ENCODE measurements at places on chromosomes 2 and 18. TPM values are rescaled to one million over a fixed set of nuclear protein-coding genes. Genes with fewer than 3 reads are reported as not detected.

The NEUROD1 gene
- polyA plus RNA-seq = not detected

The BCL2L11 gene
- polyA plus RNA-seq = 4.7 TPM

The CEBPZ gene
- 43.5 TPM for polyA plus RNA-seq

- peak; percentile 32 for DNase-seq
These were observed 5.3 kb downstream of the RNF138 start for GRCh38 chr18:32096946-32097345.

- DNase-seq = no peak
These were observed 15.1 kb downstream of the CLIP4 start for GRCh38 chr2:29130295-29130694.

DNA sequence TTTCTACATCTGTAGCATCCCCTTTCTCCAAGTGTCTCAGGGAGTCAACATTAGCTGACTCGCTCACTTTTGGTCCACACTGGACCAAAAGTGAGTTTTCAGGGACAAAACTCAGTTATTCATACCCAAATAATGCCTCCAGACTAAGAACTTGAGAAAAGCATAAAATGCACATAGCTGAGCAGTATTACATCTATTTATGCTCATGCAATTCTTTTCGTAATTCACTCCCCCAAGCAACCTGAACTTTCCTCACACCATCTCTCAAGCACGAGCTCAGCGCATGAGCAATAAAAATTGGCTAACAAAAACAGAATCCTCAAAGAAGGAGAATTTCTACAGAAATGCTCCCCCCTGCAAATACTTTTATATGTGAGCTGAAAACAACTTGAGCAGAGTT is 17.0 kb downstream of the SFT2D3 start:
- DNase-seq = no peak
